ENCODE measurements at places on chromosomes 2 and 18.

DNA sequence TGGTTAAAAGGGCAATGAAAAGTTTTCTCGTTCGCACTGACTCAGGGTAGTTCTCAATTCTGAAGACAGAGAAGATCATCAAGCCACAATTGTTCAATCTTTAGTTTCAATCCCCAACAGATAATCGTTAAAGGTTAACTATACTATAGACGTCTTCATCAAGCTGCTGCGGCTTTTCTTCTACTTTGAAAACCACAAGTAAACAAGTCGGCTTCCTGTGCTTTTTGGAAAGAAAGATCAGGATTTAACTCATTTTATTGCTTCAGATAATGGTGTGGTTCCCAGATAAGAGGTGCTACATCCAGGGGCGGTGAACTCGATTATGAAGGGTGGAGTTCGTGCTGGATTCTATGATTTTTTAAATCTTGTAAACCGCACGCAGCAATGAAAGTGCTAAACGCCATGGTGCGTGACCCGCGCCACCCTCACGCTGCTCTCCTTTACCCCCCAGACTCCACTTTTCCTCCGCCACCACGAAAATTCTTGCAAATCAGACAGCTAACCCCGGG is 545 bp upstream of the CDCA7 start:
- DNase-seq = no peak

DNA sequence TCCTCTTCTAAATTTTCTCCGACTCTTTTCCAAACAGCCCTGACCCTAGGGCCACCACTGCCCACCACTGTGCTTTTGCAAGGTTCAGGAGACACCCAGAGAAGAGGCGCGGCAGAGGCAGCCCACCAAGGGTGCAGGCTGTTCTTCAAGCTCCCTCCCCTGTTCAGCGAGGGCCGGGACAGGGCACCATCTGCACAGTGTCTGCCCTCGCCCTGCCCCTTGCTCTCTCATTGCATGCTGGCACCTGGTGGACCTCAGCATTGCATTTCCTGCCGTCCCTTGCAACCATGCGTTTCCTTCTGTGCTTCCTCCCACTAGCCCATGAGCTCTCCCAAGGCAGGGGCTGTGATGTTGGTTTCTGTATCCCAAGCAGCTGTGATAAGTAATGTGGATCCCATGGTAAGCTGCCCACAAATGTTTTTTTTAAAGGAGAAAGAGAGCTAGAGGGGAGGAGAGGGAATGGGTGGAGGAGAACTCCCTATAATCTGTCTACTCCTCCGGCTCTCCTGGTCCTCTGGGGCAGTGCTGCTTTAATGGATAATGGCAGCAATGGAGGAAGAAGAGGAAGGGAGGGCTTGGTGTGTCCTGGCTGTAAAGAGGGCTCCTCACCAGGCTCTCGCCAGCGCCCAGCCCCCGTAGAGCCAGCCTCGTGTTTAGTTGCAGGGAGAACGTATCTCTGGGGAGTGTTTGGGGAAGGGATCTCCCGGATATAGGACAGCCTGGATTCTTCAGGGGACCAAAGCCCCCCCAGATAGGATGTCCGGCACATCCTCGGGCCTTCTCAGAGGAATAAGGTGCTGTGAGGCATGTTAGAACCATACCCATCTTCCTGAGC is 15.6 kb upstream of the YWHAQ start:
- DNase-seq = no peak

- DNase-seq = no peak
Observed at GRCh38 chr2:60262178-60262577, 291.3 kb downstream of the BCL11A start.

DNA sequence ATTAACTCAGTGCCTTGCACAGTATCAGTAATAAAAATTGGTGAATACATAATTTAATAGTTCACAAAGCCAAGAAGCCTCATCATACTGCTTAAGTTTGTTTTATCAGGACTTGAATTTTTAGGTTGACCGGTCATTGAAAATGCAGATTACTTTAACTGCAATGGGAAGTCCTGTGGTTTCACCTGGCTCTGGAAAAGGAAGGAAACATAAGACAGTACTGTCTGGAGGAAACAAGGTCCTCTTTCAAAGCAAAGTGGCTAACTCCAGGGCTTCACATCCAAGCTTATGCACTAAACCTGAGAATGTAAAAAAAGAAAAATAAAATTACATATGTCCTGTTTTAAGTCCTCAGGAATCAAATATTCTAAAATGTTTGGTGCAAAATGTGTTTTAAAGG is 119.7 kb downstream of the DLGAP1 start:
- DNase-seq = no peak

DNA sequence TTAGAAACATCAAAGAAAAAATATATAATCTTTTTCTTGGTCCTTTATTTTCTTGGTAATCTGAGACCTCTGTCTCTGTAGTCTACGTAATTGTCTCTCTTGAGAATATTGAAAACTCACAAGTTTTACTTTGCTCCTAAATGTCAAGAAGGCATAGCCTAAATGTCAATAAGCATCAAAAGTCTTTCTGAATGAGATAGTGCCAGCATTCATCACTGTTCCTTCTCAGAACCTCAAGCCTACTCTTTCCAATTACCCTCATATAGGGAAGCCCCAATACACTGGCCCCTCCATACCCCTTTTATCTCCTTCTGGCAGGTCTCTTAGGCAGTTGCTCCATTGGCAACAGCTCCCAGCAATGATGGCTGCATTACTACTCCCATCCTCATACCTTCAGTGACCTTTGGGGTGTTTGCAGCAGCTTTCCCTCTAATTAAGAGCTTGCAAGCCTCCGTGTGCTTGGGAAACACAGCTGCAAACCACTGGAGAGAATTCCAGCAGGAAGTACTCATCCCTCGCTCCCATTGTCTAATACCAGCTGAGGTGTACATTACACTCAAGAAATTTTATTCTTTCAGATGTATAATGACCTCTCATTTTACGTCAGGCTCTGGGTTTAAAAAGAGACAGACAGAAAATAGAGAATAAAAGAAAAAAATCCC is 95.8 kb downstream of the KYNU start:
- DNase-seq = no peak

GRCh38 chr2:74702001-74702715 is 48.1 kb downstream of the SEMA4F start:
- DNase-seq = no peak

DNA sequence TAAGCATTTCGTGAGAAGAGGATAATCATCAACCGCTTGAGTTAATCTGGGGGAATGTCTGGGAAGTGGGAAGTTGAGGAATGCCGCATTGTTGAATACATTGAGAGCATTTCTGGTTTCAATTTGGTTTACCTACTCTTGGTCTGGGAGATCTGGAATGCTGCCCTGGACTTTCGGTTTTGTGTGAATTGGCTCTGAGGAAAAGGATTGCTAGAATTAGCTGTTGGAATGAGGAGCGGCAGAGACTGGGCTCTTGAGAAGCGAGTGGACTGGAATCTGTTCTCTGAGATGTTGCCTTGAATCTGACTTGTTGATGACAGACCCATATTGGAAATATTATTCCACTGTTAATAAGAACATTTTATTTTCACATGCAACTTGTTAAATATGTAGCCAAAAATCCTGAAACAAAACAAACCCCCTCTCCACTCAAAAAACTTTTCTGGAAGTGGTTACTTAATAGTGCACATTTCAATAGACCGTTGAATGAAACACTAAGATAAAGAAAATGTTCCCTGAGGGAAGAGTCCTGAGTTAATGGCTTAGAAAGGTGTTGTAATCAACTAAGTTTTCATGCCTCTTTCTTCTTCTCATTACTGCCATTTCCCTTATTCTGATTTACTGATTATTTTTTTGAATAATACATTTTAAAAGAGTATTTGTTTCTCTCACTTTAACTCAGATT is 50.8 kb downstream of the PTPRM start:
- DNase-seq = no peak

GRCh38 chr2:188811522-188811921 is 162.7 kb upstream of the COL3A1 start:
- no peak for DNase-seq

DNA sequence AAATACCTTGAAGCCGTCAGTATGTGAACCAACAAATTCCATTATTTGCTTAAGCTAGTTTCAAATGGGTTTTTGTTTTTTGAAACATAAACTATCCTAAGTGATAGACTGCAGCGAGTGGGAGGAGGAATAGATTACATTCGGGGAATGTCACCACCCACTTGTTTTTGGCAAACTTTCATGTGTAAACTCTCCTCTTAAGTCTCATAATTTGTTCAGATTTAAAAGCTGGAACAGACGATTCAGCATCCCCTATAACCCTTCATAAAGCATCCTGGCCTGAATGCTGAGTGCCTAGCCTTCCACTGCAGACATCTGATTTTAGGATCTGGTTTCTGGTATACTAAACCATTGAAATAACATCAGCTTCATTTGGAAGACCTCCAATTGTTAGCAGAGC is 51.0 kb downstream of the CPO start:
- DNase-seq = no peak

DNA sequence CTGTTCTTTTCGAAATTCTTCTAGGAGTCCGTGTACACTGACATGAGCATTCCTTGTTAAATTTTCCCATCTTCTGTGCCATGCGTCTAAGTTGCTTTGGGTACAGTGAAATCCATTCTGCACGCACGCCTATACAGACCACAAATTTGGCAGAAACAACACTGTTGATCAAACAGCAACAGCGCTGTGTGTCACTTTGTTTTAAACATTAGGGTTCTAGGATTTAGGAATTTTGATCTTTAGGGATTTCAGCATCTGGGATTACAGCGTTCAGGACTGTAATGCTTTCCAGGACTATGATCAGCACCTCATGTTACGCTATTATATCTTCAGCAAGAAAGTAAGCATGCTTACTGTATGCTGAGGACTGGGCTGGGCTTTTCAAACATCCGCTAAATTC is 47.1 kb upstream of the FHL2 start:
- DNase-seq = no peak
